Thymus (tissue), 14 donors: ENCODE measurements at places on chromosomes 7 and 10. TPM values are rescaled to one million over a fixed set of nuclear protein-coding genes. Genes with fewer than 3 reads are reported as not detected.

- H3K4me3 ChIP-seq, result no peak overlapping the region
- H3K36me3 ChIP-seq, result no peaks in the 10 kb centered on the region
- H3K4me1 ChIP-seq, result no peaks in the 10 kb centered on the region
- peak; percentile 27 for DNase-seq
Observed at GRCh38 chr7:133230591-133231194, 22.2 kb upstream of the EXOC4 start.

GRCh38 chr10:110207805-110208613, 604 bp downstream of the MXI1 start:
- H3K4me1 ChIP-seq, result peaks cover 12% of the 10 kb centered on the region
- peak; percentile 47 for DNase-seq
- H3K27me3 ChIP-seq, result peaks cover 85% of the 10 kb centered on the region
- H3K27ac ChIP-seq, result peak overlapping the region; percentile 55
- peak overlapping the region; percentile 65 for H3K4me3 ChIP-seq

DNA sequence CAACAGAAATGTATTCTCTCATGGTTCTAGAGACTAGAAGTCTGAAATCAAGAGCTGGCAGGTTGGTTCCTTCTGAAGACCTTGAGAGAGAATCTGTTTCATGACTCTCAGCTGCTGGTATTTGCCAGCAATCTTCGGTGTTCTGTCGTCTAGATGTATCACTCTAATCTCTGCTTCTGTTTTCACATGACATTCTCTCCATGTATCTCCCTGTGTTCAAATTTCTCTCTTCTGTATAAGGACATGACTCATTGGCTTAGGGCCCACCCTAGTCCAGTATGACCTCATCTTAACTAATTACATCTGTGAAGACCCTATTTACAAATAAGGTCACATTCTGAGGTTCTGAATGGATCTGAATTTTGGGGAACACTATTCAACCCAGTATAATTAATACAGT, 82.3 kb downstream of the ANKRD7 start:
- no peaks in the 10 kb centered on the region for H3K4me1 ChIP-seq
- H3K27me3 ChIP-seq, result no peaks in the 10 kb centered on the region
- no peak for DNase-seq
- H3K36me3 ChIP-seq, result no peaks in the 10 kb centered on the region

- H3K4me1 ChIP-seq, result no peaks in the 10 kb centered on the region
- DNase-seq, result no peak
- H3K36me3 ChIP-seq, result no peaks in the 10 kb centered on the region
- no peak overlapping the region for H3K4me3 ChIP-seq
- no peak overlapping the region for H3K27ac ChIP-seq
Observed at GRCh38 chr10:89314676-89315075, 12.8 kb downstream of the IFIT2 start.

GRCh38 chr7:116762971-116763370, 91.0 kb downstream of the MET start:
- no peaks in the 10 kb centered on the region for H3K27me3 ChIP-seq
- H3K4me1 ChIP-seq, result no peaks in the 10 kb centered on the region
- no peaks in the 10 kb centered on the region for H3K36me3 ChIP-seq
- no peak overlapping the region for H3K27ac ChIP-seq
- H3K4me3 ChIP-seq, result no peak overlapping the region
- DNase-seq, result no peak

GRCh38 chr10:118970770-118971169, 58.7 kb upstream of the NANOS1 start:
- H3K27ac ChIP-seq, result no peak overlapping the region
- peaks cover 7% of the 10 kb centered on the region for H3K27me3 ChIP-seq
- no peak overlapping the region for H3K4me3 ChIP-seq
- H3K36me3 ChIP-seq, result no peaks in the 10 kb centered on the region
- H3K4me1 ChIP-seq, result no peaks in the 10 kb centered on the region
- DNase-seq, result no peak

GRCh38 chr10:11886851-11887250, 63.7 kb downstream of the PROSER2 start:
- H3K27ac ChIP-seq, result no peak overlapping the region
- H3K36me3 ChIP-seq, result no peaks in the 10 kb centered on the region
- H3K4me3 ChIP-seq, result no peak overlapping the region
- H3K27me3 ChIP-seq, result no peaks in the 10 kb centered on the region
- H3K4me1 ChIP-seq, result peaks cover 19% of the 10 kb centered on the region

DNA sequence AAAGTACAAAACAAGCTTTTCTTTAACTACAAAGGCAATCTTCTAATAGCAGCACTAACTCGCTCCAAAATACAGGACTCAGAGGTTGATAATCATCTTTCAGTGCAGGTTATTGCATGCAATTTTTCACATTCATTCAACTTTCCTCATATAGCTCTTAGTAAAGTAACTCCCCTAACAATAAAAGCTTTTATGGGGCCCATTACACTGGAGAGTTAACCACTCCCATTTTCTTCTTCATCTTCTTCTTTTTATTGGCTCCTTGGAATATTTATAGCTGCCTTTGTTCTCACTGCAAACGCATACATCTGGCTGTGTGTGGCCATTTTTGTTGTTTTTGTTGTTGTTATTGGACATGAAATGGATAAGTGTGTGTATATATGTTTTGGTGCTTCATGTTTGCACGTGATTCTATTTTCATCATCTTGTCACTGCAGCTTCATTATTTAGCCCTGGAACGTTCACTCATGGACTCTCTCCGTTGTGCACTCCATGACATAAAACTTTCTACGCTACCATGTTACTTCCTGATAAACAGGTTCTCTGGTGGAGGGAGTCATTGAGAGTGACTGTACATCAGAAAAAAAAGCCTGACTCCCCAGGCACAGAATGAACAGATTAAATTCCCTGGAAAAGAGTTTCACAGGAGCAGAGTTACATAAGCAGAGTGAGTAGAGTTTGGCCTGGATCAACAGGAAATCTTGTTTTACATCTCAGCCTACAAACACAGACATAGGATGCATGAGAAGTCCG, 236.4 kb upstream of the SP4 start:
- H3K27me3 ChIP-seq, result no peaks in the 10 kb centered on the region
- no peaks in the 10 kb centered on the region for H3K36me3 ChIP-seq
- H3K4me3 ChIP-seq, result no peak overlapping the region
- no peaks in the 10 kb centered on the region for H3K4me1 ChIP-seq
- DNase-seq, result no peak
- no peak overlapping the region for H3K27ac ChIP-seq

GRCh38 chr7:127844165-127844564, 187.1 kb downstream of the LRRC4 start:
- no peaks in the 10 kb centered on the region for H3K36me3 ChIP-seq
- no peaks in the 10 kb centered on the region for H3K4me1 ChIP-seq
- H3K4me3 ChIP-seq, result no peak overlapping the region
- H3K27me3 ChIP-seq, result no peaks in the 10 kb centered on the region

- DNase-seq, result no peak
- peaks cover 18% of the 10 kb centered on the region for H3K4me1 ChIP-seq
- no peak overlapping the region for H3K4me3 ChIP-seq
- H3K27me3 ChIP-seq, result no peaks in the 10 kb centered on the region
Observed at GRCh38 chr10:30490289-30491000, 56.5 kb downstream of the MAP3K8 start.

DNA sequence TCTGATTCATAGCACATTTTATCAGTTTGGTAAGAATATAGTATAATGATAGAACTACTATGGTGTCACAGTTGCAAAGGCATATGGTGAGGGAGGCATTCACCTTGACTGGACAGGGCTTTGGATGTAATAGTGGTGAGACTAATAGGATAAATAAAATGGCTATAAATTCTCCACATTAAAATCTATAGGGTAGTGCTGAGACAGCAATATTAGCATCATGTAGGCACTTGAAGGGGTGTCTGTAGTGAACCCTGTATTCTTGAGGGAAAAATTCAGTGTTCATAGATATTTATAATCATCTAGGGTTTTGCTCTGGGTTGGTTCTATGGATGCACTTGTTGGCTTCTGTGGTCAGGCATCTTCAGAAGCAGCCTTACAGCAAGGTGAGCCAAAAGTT, 59.3 kb upstream of the ICA1 start:
- H3K27ac ChIP-seq, result no peak overlapping the region
- DNase-seq, result no peak
- H3K4me1 ChIP-seq, result no peaks in the 10 kb centered on the region
- H3K36me3 ChIP-seq, result no peaks in the 10 kb centered on the region

GRCh38 chr7:33807779-33808482, 97.4 kb upstream of the BMPER start:
- no peak for DNase-seq
- H3K36me3 ChIP-seq, result no peaks in the 10 kb centered on the region
- H3K4me1 ChIP-seq, result no peaks in the 10 kb centered on the region
- no peak overlapping the region for H3K4me3 ChIP-seq

DNA sequence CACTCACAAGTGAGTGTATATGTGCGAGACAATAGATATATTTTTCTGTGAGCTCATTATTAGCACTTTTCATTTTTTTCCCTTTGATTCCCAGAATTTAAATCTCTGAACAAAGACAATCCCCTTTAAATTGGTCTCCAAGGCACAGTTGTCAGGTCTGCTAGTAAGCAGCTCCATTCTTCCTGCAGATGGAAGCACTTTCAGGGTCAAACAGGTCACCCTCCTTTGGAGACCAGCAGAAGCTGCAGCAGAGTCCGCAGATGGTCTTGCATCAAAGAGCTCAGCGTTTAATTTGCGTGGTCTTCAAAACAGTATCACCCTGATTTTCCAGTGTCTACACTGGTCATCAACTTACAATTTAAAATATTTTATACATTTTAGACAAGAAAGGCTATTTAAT, 543.8 kb downstream of the ARL4A start:
- H3K27ac ChIP-seq, result no peak overlapping the region
- H3K27me3 ChIP-seq, result no peaks in the 10 kb centered on the region
- no peak for DNase-seq
- no peaks in the 10 kb centered on the region for H3K4me1 ChIP-seq

DNA sequence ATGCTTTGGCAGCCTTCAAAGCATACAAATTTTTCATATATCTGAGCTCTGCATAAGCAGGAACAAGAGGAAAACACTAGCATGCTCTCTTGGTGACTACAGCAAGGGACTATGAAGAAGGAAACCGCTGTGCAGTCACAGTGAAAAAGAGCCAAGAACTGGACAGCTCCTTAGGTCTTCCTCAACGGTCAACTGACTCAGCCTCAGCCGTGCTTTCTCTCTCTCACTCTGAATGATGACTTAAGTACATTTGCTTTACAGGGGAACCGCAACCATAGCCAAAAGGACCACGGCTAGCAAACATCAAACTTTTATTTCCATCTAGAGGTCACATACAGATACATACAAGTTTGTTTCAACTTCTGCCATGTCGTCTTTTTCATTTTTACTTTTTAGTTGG, 69.9 kb downstream of the HYCC1 start:
- H3K36me3 ChIP-seq, result no peaks in the 10 kb centered on the region
- H3K4me1 ChIP-seq, result no peaks in the 10 kb centered on the region
- DNase-seq, result no peak
- no peak overlapping the region for H3K27ac ChIP-seq
- H3K27me3 ChIP-seq, result no peaks in the 10 kb centered on the region
- H3K4me3 ChIP-seq, result no peak overlapping the region

DNA sequence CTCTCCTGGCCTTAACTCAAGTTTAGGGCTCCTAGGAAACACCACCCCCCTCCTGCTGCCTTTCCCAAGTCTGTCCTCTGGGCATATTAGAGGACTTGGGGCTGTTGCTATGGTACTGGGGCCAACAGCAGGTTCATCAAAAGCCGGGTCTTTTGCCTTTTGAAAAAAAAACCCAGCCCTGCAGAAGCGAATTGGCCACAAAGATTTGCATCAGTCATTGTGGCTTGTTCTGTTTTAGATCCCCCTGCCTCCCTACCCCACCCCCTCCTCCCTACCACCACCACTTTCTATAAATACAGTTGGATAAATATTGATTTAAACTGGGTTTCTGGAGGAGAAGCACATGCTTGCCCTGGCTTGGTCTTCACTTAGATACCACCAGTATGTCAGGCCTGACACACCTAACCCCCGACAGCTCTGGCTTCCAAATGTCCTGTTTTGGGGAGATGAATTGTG, 7.0 kb downstream of the MXI1 start:
- peaks cover 46% of the 10 kb centered on the region for H3K4me1 ChIP-seq
- H3K27me3 ChIP-seq, result peaks cover 29% of the 10 kb centered on the region
- no peak for DNase-seq
- H3K36me3 ChIP-seq, result no peaks in the 10 kb centered on the region
- no peak overlapping the region for H3K27ac ChIP-seq

Gene IDI2
- polyA plus RNA-seq, result 0.14 TPM

Gene FAM25C
- not detected for polyA plus RNA-seq

Gene SEMA3E
- 1.8 TPM for polyA plus RNA-seq

Gene GATA3
- 17.5 TPM for polyA plus RNA-seq

Gene CYP3A4
- polyA plus RNA-seq, result 11.1 TPM

Gene KCNIP2
- 1.3 TPM for polyA plus RNA-seq
